ENCODE measurements at places on chromosomes 5 and 9.

- DNase-seq, result no peak
Measured at GRCh38 chr9:103522409-103522808, 527.3 kb downstream of the CYLC2 start.

- DNase-seq, result no peak
Measured at GRCh38 chr9:36099718-36100117, 36.8 kb upstream of the GLIPR2 start.

GRCh38 chr5:168728546-168729211 lies 149.5 kb upstream of the PANK3 start:
- DNase-seq, result no peak

DNA sequence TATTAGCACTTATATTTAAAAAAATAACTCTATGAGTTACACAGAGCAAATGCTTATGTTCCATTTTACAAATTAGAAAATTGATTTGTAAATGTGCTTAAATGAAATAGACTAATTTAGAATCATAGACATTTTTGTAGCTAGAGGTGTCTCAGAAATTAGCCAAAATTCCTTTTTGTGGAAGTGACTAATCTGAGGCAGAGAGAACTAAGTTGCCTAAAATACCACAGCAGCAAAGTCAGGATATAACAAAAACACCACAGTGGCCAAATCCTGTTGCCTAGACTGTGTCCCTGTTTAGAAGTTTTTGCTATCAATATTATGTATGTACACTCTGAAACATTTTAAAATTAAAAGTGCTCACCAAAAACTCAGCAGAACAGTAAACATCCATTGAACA lies 18.7 kb downstream of the ADAMTSL1 start:
- no peak for DNase-seq

DNA sequence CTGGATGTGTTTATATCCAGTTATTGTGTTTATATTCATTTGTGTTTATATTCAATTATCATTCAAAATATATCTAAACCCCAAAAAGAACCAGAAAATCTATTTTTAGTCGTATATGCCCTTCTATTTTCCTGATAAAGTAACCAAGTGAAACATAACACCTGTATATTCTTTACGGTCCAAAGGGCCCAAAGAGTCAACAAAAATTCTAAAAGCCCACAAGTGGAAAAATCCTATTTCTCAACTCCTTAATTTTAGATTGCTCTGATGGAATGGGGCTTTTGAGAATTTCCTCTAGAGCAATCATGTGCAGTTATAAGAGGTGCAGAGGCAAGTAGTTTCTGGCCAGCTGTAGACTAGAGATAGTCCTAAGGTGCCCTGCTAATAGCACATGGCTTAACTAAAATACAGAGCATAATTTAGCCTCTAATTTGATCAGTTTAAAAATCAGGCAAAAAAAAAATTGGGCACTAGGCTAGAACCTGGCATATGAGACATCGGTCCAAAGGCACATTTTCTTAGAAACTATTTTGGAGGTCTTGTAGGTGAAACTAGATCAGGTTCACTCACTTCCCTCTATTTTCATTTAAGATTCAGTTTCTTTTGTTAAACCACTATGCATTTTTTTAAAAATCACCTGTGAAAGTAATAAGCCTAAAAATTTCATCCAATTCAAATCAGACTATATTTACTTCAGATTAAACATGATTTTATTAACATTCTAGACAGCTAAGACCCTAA lies 256.0 kb downstream of the FBXL17 start:
- no peak for DNase-seq

DNA sequence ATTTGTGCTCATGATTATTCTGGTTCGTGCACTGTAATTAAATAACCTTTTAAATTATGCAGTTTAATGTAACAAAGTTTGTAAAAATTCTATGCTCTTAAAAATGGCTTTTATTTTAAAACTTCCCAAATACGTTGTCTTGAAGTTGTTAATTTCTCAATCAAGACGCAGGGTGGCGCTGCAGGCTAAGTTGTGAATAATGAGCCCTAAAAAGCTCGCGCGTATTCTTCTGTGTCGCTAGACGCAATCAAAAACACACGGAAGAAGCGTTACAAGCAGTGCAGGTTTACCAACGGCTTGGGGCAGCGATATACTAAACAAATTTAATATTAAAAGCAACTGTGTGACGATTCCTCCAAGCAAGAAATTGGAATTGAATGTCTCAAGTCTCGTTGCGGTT lies at the start of gene PCDHB4:
Gene PCDHB4 (plus strand): TSS at position 256 of the 400 bp plus-strand sequence. CDS start 181 bp downstream, outside the sequence.
- no peak for DNase-seq

DNA sequence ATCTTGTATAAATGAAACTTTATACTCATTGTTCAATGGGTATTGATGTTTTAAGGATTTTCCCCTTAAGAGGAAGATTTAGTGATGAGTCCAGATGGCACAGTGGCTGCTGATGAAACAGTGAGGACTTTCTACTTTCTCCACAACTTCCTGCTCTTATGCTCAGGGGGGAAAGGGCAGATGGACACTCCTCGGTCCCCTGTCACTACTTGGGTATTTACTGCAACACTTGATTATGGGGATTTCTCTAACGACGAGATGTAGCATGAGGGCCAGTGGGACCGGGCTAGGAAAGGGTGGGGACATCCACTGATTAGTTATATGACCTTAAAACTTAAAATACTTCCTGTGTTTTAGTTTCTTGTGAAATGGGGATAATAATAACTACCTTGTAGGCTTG lies 146.1 kb upstream of the HMHB1 start:
- no peak for DNase-seq

GRCh38 chr5:142432961-142433360 lies 108.1 kb upstream of the SPRY4 start:
- DNase-seq, result peak; percentile 45

DNA sequence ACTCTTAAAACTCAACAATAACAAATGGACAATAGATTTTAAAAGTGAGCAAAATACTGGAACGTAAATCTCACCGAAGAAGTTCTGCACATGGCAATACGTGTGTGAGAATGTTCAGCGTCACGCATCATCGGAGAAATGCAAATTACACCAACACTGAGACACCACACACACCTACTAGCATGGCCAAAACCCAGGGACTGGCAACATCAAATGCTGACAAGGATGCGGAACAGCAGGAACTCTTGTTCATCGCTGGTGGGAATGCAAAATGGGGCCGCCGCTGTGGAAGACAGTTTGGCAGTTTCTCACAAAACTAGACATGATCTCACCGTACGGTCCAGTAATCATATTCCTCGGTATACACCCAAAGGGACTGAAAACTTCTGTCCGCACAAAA lies 21.6 kb upstream of the CLPTM1L start:
- no peak for DNase-seq

- no peak for DNase-seq
Measured at GRCh38 chr9:124322618-124323432, 65.1 kb downstream of the NEK6 start.

GRCh38 chr9:70588999-70589398 lies 174.5 kb upstream of the KLF9 start:
- DNase-seq, result no peak

DNA sequence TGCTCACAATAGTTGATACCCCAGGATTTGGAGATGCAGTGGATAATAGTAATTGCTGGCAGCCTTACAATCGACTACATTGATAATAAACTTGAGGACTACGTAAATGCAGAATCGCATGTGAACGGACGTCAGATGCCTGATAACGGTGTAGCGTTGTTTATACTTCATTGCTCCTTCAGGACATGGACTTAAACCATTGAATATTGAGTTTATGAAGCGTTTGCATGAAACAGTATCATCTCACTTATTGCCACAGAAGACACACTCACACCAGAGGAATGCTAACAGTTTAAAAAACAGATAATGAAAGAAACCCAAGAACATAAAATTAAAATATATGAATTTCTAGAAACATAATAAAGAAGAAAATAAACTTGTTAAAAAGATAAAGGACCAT lies 101.6 kb downstream of the GABBR2 start:
- DNase-seq, result no peak

DNA sequence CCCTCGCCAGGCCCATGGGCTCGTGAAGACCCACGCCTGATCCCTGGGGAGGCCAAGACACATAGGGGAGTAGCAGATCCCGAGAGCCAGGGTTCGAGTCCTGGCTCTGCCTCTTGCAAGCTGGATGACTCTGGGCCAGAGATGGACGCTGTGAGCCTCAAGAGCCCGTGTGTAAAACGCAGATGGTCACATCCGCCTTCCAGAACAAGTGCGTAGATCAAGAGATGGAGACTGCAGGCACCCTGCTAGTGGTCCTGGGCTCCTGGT lies 8.2 kb downstream of the ST6GALNAC4 start:
- DNase-seq, result no peak

DNA sequence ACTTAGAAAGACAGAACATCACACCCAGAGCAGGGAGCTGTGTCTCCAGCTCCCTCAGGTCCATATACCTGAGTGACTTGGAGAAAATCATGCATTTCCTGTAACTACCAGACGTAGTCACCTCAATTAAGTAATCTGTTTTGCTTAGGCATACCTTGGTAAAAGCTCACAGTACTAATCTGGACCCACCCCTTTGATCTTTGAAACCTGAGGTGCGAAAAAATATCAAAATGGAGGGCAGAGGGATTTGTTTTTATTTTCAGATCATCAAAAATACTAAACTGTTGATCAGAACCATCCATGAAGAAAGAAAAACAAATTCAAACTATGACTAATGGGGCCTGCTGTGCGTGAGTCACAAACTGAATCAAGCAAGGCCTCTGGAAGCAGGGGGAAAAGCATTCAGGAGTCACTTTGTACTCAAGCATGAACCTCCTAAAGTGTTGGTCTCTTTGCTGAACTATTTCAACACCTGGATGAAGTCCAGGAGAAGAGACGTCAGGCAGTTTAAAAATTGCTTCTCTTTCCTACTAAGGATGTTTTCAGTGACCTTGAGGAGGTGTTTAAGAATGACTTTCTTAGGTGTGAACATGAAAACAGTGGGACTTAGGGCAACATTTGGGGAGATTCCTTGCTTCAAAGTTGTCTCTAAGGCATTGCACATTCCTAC lies 76.3 kb downstream of the MUSK start:
- no peak for DNase-seq

GRCh38 chr5:146088098-146088497 lies 17.3 kb downstream of the PLAC8L1 start:
- no peak for DNase-seq

GRCh38 chr5:40484495-40484894 lies 195.2 kb upstream of the PTGER4 start:
- no peak for DNase-seq

DNA sequence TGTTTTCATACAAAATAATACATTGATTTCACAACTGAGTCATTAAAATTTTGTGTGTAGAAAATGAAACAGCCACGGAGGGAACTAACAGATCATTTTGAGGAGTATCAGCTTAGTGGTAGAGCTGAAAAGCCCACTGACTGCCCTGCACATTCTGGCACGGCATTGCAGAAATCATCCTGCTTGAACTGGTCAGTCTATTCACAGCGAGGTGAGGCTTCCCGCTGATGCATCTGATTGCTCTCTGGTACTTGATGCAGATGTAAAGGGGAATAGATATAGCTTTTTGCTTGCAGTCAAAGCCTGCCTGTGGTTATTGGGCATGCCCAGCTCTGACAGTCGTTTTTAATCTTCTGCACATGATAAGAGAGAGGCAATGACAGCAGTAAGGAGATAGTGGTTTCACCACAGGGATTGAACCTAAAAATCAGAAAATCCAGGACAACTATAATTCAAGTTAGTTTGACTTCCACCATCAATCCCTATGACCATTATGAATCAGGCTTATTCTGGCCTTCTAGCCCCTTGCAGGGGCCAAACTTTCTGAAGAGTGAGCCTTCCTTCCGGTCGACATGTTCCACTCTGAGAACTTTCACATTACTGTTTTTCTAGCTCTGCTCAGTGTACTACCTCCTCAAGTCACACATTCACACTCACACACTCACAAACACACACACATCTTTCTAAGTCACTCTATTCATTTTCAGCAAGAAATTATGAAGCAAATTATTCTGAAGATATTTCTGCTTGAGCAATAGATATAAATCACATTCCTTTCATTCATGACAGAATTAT lies 782.8 kb upstream of the NUDT12 start:
- DNase-seq, result no peak

- DNase-seq, result no peak
Measured at GRCh38 chr9:16871336-16872151, 1.1 kb upstream of the BNC2 start.

DNA sequence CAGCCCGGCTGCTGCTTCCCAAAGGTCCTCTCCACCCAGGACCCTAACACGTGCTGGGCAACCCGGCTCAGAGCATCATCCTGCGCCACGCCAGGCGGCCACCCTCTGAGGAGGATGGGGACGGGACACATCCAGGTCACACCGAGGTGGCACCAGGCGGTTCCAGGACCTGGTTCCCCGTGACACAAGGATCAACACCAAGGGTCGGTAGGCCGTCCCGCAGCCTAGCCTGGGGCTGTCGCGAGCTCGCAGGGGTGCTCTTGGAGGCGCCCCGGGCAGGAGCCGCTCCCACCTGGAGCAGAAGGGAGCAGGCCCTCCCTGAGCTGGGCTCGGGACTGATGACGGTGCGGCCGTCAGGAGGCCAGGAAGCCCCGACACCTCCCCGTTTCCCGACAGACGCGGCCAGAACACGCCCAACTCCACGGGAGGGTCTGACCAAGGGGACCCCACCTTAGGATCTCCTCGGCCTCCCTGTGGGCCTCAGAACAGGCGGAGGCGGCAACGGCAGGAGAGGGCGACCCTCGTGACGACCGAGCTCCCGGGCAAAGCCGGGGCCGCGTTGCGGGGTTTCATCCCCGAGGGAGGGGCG lies 6.3 kb downstream of the EXD3 start:
- DNase-seq, result no peak

GRCh38 chr5:117982691-117983090 lies 1005.7 kb downstream of the DTWD2 start:
- no peak for DNase-seq

GRCh38 chr5:146340260-146341081 lies 1.8 kb downstream of the POU4F3 start:
- DNase-seq, result no peak

GRCh38 chr5:139667001-139667729 lies 19.0 kb downstream of the CXXC5 start:
- no peak for DNase-seq

- no peak for DNase-seq
Measured at GRCh38 chr9:132622159-132622558, 39.8 kb downstream of the BARHL1 start.

- no peak for DNase-seq
Measured at GRCh38 chr9:135443797-135444425, 35.7 kb upstream of the PPP1R26 start.

DNA sequence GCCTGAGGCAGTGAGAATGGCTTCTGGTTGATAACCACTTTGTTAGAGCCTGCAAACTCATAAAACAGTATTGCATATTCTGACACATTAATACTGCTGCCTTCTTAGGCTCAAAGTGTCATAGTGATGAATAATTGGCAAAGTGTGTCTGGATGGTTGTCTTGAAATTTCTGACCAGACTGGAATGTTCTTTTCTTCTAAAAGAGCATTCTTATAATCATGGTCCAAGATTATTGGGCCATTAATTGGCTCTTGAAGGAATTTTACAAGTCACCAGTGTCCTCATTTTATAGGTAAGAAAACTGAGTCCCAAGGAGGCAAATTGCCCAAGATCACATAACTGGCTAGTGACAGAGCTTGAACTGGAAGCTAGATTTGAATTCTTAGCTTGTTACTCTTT lies 111.7 kb downstream of the PCSK1 start:
- no peak for DNase-seq

GRCh38 chr5:178147406-178147805 lies 6.3 kb downstream of the NHP2 start:
- no peak for DNase-seq
